ENCODE measurements at places on chromosomes 4 and X.

DNA sequence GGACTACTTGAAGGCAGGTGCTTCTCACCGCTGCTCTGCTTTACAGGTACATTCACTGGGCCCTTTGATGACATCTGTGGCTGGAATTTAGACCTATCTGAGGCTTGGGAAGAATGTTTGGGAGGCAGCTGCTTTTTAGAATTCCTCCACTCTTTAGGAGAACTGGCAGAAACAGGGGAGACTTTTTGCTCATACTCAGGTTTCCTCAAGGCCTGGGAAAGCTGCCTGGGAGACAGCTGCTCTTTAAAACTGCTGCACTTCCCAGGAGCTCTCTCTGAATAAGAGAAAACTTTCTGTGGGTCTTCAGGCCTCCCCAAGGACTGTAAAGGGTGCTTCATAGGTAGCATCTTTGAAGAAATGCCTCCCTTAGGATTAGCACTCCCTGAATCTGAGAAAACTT is 14.3 kb downstream of the CT47C1 start:
- no peak for DNase-seq

- DNase-seq, result no peak
These were observed 113.2 kb downstream of the MID1 start for GRCh38 chrX:10507181-10507580.

DNA sequence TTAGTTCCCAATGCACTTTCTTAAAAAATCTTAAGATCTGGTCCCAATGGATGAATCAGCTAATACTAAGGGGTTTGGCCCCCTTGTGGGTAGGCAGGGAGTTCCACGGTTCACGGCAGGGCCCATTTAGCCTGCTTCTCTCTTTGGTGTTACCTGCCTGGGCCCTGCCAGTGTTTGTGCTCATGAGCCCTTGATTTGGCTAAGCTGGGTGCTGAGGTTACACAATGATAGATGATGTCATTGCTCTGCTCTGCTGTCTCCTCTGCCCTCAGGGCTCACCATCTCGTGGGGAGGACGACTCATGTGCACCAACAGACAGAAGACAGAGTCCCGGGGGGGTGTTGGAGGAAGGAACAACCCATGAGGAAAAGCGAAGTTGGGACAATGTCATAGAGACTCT is 24.4 kb downstream of the RTL5 start:
- peak; percentile 18 for DNase-seq

GRCh38 chr4:111945014-111945413 is 200.2 kb upstream of the FAM241A start:
- DNase-seq, result no peak

- DNase-seq, result no peak
These were observed 152.2 kb downstream of the NHS start for GRCh38 chrX:17527135-17527701.

DNA sequence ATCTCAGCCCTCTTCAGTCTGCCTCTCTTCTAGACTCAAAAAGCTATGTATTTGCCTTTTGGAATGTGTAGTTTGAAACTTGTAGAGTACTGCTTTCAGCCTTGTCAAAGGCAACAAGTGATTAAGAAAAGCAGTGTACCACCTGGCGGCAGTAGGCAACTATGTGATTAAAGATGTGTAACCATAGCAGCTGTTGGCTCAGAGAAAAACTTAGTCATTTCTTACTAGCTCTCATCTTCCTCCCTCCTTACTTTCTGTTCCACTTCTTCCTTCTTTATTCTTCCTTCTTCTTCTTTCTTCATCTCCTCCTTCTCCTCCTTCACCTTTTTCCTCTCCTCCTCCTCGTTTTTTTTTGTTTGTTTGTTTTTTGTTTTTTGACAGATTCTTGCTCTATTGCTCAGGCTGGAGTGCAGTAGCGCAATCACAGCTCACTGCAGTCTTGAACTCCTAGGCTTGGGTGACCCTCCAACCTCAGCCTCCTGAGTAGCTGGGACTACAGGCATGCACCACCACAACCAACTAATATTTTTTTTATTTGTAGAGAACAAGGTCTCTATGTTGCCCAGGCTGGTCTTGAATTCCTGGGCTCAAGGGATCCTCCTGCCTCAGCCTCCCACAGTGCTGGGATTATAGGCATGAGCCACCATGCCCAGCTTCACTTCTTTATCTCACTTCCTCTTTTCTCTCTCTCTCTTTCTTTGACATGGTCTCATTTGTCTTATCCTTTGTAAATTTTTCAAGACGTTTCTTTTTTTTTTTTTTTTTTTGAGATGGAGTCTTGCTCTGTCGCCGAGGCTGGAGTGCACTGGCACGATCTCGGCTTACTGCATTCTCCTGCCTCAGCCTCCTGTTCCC is 32.6 kb downstream of the ABHD18 start:
- no peak for DNase-seq

DNA sequence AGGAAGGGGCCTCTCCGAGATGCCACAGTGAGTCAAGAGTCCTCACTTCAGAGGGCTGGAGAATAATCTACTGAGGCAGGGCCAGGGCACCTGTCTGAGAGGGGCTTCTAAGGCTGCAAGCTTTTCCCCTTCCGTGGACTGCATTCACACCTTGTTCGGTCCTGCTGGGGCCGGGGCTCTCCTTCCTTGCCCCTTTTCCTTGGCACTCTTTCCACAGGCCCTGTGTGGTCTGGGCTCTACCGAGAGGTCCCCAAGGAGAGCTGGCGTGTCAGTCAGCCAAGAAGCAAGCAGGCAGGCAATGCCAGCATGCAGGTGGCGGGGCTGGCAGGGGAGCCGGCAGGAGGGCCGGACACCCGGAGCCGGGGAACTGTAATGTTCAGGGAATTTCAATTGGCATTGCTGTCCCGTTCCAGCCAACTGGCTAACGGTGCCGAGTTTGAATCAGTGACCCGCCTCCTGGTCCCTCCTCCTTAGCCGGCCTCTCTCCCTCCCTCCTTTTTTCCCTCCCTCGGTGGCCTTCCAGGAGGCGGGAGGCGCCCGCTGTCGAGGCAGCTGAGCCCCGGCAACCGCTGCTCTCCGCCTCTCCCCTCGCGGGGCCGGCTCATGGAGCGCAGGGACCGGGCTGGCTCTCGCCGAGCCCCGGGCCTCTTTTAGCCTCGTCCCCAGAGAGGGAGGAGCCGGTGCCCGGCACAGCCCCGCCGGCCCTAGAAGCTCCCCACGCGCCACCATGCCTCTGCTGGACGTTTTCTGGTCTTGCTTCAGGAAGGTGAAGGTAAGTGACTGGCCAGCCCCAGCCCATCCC is at the start of gene STARD8:
Gene STARD8, plus strand, starts transcription at position 511 of the 802 bp plus-strand sequence. Its CDS starts 217 bp downstream, at position 728.
- DNase-seq, result no peak

DNA sequence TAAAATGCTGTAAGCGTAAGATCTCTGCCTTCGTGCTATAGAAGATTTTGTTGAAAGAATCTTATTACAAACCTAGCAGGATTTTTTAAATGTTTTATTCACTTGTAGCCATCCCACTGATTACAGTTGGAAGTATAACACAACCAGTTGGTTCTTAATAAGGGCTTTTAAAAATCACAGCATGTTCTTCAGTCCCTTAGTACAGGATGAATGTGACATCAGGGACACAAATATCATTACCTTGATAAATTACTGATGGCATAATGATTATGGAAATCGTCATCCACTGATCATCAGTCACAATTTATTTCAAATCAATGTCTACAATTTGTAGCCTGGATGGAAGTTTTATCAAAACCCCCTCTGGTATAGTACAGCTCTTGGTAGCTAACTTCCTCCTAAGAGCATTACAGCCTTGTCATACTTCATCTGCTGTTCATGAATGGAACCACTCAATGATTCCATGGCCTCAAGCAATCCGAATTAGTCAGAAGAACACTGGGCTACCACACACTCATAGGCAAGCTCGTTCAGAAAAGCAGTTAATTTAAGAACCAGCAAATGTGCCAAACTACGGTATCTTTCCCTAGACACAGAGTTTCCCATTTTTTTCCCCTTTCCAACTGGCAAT is 389.2 kb upstream of the TENM3 start:
- DNase-seq, result peak; percentile 74

GRCh38 chr4:2340272-2341061 is 78.0 kb downstream of the ZFYVE28 start:
- no peak for DNase-seq

DNA sequence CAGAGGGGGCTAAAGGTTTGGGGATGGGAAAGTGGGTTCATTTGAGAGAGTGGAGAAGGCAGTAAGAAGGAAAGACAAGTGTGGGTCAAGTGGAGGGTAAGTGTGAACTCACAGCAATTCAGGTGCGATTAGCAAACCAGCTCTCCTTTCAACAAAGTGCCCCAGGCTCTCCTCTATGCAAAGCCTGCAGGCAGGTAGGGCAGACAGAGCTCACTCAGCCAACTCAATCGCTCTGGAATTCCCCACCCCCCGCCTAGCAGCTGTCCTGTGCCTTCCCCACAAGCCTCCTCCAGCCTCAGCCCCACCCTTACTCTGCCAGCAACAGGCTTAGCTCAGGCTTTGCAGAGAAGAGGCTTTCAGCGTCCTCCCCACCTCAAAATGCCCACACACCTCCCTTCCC is 14.8 kb upstream of the MAMLD1 start:
- no peak for DNase-seq

DNA sequence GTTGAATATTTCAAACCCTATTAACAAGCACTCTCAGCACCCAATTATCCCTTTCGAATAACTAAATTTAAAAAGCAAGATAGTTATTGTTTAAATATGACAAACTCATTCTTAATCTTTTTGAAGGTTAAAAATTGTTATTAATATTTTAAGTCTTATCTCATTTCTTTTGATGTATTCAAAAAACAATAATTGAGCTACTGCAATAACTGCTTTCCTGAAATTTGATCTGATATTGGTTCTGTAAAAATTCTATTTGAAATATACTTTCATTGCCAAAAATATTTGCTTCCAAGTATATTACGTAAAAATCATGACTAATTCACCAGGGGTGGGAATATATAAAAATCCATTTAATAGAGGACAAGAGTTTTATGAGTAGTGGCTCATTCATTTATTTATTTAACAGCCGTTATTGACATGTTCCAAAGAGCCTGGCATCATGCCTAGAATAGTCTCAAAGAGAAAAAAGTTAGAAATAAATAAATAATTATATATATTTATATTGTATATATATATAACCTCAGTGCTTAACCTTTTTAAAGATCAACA is 34.4 kb downstream of the GLRA3 start:
- DNase-seq, result no peak

DNA sequence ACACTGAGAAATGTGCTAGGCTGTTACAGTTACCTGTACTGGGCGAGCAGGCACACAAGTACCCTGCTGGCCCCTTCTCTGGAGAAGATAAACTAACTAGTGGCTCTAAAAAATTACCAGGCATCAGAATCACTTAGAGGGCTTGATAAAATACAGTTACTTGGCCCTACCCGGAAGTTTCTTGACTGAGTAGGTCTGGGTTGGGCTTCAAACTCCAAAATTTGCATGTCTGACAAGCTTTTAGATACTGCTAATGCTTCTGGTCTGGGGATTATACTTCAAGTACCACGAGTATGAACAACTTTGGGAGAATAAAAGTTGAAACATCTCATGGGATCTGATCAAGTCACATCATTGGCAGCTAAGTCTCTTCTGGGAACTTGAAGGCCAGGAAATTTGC is 30.8 kb downstream of the CEP135 start:
- DNase-seq, result no peak

GRCh38 chr4:128061566-128062536 is 739 bp downstream of the LARP1B start:
- DNase-seq, result no peak

DNA sequence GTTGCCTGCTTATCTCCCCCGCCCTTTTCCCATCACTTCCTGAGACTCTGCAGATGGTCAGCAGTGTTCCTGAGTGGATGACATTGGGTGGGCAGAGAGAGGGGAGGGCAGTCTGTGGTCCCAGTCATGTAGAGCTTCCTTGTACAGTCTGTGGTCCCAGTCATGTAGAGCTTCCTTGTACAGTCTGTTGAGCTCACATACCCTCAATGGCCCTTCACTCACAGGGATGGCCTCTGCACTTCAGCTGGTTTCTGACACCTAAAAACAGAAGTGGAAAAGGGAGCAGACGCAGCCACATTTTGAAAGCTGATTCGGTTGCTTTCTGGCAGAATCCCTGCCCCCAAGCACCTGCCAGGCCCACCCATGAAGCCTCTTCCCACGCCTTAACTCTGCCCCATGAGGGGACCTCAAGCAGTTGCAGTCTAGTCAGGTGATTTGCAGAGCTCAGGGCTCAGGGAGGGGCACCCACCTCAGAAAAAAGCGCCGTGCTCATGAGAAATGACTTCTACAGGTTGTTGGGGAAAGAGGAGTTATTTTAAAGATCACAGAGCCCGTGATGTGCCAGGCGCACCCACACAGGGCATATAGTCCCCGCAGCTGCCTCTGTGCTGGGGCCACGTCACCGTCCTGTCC is 3.6 kb upstream of the TMEM271 start:
- DNase-seq, result no peak

DNA sequence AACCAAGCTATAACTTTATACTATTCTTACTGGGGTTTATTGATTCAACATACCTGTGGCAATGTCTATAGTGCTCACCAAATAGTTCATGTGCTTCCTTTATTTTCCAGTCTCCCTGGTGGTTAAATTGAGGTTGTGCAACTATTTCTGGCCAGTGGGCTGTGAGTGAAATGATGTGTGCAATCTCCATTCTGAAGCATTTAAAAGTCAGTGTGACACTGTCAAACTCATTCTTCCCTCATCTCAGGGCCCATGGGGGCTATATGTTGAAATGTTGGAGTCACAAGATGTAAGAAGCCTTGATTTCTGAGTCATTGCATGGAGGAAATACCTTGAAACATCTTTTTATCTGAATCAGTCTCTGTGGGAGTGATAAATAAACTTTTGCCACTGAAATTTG is 414.3 kb upstream of the RPS6KA3 start:
- DNase-seq, result no peak

DNA sequence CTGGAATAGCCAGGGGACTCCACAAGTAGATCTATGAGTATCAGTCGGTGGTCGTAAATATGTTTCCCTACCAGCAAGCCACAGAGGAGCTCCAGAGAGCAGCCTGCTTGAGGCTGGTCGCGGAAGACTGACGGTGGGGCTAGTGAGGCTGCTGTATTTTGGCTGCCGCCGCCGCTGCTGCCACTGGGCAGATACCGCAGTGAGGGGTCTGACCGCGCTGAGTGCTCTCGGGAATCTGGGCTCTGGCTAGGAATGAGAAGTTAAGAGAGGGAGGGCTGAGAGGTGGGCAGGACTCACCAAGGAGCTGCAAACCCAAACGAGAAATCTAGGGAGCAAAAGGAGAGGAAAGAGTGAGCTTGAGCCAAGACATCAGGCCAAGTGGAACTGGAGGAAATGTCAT is at the start of gene EXOC1L:
Gene EXOC1L, plus strand, starts transcription at position 157 of the 400 bp plus-strand sequence. Its CDS starts 237 bp downstream, at position 394.
- no peak for DNase-seq

- no peak for DNase-seq
These were observed 157.8 kb downstream of the DHX15 start for GRCh38 chr4:24426557-24426956.

DNA sequence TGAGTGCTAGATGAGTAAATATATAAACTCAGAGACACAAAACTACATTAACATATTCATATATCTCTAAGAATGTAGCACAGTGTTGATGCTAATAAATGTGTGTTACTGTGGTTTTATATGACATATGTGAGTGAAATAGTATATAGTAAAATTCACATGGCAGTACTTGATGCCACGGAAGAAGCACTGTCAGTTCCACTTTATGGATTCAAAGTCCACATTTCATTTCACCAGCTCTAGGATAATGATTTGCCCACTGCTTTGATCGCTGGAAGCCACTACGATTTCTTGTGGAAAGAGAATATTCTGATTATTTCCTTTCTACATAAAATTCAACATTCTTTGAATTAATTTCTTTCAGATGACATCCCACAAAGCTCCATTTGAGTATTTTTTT is 181.2 kb downstream of the GBA3 start:
- no peak for DNase-seq

- DNase-seq, result no peak
These were observed 3.7 kb downstream of the CRMP1 start for GRCh38 chr4:5889002-5889696.

- DNase-seq, result no peak
These were observed 83.0 kb upstream of the ADRA2C start for GRCh38 chr4:3683077-3683743.

GRCh38 chr4:108398316-108398715 is 222.1 kb upstream of the RPL34 start:
- DNase-seq, result no peak
